ENCODE measurements at places on chromosomes 12 and 14.

DNA sequence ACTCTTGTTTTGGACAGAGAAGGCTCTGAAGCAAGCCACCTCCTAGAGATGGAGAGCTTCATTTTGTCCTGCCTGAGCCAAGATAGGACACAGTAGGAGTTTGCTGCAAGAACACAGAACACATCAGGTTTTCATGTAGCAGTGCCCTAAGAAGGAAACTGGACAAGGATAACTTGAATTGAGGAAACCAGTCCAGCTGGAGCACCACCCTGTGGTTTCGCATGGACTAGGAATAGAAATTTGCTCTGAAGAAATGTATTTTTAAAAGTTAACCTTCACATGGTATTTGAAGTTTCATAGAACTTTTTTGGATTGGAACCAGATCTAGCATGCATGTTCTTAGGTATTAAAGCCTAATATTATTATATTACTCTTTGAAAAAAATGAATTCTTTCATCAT lies 68.8 kb downstream of the RERG start:
- peak; percentile 40 for DNase-seq

DNA sequence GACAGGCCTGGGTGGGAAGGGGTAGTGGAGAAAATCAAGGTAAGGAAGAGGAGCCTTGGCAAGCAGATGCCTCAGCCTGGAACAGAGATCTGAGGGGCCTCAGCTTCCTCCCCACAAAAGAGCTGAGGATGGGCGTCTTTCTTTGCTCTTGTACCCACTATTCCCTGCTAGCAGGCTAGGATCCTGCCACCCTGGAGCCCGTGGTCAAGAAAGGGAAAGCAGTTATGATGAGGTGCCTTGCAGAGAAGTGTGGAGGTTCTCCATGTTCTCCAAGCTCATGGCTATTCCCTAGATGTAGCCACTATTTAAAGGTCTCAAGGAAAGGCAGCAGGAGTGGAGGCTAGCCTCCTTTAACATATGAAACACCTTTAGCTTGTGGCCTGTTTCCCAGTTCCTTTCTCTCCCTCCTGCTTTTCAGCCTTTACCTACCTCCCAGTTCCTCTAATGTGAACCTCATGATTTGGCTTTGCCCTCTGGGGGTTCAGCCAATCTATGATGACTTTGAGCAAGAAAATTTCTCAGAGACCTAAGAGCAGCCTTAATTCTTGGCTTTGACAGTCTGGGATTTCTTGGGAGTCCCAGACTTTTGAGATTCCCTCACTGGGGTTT lies 1.1 kb downstream of the IKZF4 start:
- DNase-seq = no peak

DNA sequence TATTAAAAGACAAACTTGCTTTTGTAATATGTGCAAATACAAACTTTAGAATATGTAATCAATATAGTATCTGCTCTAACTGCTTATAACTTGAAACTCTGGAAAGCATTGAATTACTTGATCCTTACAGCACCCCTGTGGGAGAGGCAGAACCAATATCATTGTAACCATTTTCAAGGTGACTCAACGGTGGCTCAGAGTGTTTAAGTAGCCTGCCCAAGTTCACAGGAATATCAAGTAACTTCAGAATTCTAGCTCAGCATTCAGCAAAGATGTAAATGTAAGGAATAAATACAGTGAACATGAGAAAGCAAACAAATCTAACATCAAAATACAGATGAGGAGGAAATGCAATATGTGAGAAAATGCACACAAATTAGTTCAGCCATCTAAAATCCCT lies 264.6 kb downstream of the NELL2 start:
- no peak for DNase-seq

DNA sequence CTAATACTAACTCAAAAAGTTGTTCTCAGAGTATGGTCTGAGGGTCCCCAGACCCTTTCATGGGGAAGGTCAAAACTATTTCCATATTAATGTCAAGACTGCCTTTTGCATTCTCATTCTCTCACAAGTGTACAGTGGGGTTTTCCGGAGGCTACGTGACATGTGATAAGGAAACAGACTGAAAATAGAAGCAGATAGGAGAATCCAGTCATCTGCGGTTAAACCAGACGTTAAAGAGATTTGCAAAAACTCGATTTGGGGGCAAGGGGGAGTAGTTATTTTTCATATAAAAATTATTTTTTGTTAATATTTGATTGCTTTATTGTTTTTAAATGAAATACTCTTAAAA lies 1.0 kb upstream of the NAP1L1 start:
- DNase-seq = peak; percentile 43

DNA sequence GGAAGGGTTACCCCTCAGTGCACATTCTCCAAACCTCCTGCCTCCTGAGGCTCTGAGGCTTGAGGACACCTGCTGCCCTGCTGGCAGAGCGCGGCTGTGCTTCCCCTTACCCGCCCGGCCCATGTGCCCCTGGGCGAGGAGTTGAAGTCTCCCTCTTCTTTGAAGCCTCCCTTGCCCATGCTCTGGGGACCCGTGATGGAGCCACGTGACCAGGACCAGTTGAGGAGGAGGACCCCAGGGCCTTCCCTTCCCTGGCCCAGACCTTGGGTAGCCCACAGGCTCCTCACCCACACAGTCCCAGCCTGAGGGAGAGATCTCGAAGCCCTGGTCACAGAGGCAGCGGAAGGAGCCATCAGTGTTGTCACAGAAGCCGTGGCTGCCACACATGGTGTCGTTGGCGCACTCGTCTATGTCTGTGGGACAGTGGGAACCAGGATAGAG lies 12.9 kb downstream of the ISCA2 start:
- DNase-seq = no peak

Measured in astrocyte of the spinal cord (primary cell).